Hypothalamus (tissue), 51 donors: ENCODE measurements at places on chromosomes 3 and 15.
A peak's percentile ranks its signal among the peaks of the same experiment; 100 is the strongest.

DNA sequence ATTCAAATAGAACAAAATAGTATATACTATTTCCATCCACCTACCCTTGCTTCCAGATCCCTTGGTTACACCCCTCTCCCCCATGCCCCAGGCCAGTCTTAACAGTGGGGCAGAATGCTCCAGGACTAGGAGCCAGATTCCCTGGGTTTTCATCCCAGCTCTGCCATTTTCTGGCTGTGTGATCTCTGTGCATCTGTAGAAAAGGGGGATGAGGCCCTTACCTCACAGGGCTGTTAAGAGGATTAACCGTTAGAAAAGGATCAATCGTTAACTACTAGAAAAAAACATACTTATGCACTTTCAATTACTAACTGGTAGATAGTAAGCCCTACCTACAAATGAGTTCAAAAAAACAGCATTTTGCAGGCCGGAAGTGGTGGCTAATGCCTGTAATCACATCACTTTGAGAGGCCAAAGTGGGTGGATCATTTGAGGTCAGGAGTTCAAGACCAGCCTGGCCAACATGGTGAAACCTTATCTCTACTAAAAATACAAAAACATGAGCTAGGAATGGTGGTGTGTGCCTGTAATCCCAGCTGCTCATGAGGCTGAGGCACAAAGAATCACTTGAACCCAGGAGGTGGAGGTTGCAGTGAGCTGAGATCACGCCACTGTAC lies 11.7 kb downstream of the EBLN2 start:
- no peak for DNase-seq

GRCh38 chr3:166810741-166811445 lies 569.2 kb downstream of the ZBBX start:
- no peak for DNase-seq

DNA sequence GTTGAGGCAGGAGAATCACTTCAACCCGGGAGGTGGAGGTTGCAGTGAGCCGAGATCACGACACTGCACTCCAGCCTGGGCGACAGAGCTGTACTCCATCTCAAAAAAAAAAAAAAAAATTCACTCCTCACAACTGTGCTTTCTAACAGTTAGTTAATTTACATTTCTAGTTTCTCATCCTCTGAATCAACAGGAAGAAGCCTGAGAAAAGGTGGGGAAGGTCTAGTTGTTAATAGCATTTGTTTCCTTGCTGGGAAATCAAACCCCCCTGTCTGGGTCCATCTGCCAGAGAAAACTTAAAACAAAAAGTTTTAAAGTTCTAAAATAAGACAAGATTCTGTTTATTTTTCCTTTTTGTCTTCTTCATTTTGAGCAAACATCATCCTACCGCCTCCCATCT lies 62.3 kb downstream of the TMEM39A start:
- no peak for DNase-seq

GRCh38 chr3:77096966-77097890 lies 57.3 kb downstream of the ROBO2 start:
- DNase-seq, result no peak

GRCh38 chr15:101201411-101202174 lies 50.3 kb downstream of the CHSY1 start:
- no peak for DNase-seq

DNA sequence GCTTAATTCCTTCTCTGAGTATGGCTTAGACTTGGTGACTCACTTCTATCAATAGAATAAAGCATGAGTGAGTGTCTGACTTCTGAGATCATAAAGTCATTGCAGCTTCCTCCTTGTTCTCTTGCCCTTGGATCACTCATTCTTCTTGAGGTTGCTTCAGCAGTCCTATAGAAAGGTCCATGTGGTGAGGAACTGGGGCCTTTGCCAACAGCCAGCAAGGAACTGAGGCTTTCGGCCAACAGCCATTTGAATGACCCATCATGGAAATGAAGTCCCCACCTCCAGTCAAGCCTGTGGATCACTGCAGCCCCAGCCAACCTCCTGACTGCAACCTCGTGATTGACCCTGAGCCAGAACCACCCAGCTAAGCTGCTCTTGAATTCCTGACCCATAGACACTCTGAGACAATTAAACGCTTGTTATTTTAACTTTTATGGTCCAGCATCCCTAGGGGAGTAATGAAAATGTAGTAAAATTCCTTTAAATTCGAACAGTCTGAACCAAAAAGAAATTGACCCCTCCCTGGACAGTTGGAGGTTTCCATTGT lies 84.5 kb downstream of the WDR76 start:
- no peak for DNase-seq

DNA sequence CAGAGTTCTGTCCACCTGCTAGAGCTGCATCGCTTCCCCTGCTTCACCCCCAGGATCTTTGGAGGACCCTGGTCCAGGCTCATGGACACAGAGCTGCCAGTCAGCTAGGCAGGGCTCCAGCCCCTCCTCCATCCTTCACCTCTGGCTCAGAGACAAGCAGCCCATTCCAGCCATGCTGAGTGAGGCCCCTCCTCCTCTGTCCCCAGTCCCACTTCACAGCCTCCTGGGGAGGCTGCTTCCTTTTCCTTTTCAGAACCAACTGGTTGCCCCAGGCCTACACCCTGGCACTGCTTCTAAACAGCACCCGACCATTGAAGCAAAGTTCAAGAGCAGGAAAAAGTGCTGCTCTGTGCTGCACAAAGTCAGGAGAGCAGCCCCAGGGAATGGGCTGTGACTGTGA lies 22.2 kb downstream of the IQSEC1 start:
- no peak for DNase-seq

GRCh38 chr3:159861369-159861987 lies 127.2 kb upstream of the IL12A start:
- no peak for DNase-seq

DNA sequence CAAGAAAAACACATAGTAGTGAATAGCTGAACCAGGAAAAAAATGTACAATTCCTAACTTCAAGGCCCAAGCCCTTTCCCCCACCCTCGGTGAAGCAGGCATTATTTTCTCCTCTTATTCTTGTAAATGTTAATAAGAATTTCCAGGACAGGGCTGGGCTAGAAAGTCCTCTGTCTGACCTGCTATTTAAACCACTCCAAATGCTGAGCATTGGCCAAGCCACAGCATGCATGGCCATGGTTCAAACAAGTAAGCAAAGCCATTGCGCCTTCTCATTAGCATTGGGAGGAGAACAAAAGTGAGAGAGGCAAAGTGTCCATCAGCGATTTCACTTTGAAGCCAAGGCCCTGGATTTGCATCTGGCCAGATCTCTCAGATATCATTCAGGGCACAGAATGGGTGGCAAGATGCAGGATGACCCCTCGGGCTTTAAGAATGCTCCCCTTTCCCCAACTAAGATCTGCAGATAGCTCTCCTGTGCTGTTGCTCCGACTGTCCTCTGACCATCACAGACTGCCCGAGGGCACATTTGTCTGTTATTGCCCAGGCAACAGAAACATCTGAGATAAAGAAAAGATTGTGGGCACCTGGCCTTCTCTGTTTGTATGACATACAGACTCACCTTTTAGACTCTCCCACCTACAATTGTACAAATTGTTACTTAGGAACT lies 46.3 kb downstream of the CEMIP start:
- DNase-seq, result no peak

GRCh38 chr3:36700537-36701248 lies 63.7 kb downstream of the DCLK3 start:
- DNase-seq, result peak; percentile 43

DNA sequence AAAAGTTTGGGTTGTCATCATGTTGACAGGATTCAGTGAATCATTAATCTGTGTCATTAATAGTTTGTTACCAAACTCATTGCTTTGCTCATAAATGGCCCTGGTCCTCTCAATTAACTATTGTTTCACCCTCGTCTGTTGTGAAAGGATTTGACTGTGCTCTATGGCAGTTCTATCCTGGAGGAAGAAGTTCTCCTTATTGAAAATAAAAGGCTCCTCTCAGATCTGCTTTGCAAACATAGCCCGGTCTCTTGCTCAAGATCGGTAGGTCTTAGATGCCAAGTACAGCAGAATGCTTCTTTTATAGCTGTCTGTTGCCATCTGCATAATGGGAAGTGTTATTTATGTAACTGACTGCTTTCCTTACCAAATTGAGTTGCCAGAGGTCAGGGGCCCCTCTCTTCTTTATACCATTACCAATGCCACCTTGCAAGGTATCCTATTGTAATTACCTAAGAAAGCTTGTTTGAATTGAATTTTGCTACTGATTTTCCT lies 146.5 kb downstream of the EBLN2 start:
- DNase-seq, result no peak

DNA sequence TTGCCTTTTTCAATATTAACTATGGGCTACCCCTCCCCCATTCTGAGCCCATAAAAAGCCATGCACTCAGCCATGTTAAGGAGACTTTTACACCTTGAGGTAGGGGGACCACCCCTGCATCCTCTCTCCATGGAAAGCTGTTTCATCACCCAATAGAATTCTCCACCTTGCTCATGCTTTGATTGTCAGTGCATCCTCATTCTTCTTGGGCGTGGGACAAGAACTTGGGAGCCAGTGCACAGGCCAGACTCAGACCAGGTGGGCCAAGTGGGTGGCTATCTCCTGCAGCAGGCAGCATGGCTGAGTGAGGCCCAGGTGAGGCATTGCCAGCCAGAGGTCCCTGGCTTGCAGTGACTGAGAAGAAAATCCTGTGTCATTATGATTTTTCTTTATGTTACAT lies 357.4 kb upstream of the CDIN1 start:
- no peak for DNase-seq

- no peak for DNase-seq
Observed at GRCh38 chr3:127263586-127264231, 24.1 kb downstream of the PRR20G start.

- no peak for DNase-seq
Observed at GRCh38 chr3:125194061-125194848, 18.3 kb downstream of the SLC12A8 start.

- no peak for DNase-seq
Observed at GRCh38 chr15:44295750-44296431, 7.4 kb downstream of the GOLM2 start.

DNA sequence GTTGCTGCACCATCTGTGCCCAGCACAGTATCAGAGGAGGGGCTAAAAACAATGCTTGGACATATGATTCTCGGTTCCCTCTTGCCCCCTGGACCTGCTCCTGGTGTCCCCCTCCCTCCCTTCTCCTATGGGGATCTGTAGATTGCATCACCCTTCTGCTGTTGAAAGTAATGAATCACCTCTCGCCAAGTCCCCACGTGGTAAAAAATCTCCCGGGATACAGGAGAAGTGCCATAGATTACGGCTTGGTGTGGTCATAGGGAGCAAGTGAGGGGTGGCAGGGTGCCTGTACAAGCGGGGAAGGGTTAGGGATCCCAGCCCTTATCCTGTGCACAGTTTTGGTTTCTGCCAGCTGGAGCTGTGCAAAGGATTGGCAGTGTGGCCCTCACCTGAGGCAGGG lies 37.7 kb downstream of the AMOTL2 start:
- no peak for DNase-seq

DNA sequence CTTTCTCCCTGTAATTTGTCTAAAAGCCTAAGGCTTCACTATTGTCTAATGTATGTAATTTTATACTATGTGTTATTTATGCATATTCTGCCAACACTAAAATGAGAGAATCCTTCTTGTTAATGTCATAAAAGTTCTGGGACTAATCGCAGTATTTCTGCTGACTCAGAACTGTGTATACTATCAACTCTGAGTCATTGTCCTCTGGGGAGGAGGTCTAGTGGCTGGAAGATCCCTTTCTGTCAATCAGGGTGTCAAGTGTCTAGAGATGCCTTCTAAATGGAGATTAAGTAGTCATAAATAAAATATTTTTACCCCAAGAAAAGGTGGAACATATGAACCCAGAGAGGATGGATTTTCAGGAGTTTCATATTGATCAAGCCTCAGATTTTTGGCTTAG lies 473.4 kb downstream of the AGBL1 start:
- DNase-seq, result no peak

- no peak for DNase-seq
Observed at GRCh38 chr3:130601442-130601971, 84.5 kb downstream of the COL6A6 start.

DNA sequence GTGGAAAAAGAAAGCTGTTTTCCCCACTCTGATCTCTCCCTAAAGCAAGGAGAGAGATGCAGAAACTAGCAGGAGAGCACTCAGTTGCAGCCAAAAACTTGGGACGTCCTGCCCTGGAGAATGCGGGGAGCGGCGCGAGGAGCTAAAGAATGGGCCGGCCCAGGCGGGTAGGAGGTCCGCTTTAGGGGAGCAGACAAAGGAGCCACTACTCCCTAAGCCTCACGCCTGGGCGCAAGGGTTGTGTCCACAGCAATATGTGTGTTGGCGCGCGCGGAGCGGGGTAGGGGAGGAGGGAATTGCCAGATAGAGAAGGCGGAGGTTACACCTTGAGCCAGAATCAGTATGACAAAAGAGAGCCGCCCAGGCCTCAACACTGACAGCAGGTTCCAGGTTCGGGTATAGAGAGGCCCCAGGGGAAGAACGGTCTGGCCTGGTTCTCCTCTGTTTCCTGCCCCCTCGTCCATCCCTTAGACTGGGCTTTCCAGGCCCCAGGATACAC lies 2.9 kb downstream of the WNT5A start:
- DNase-seq, result no peak

DNA sequence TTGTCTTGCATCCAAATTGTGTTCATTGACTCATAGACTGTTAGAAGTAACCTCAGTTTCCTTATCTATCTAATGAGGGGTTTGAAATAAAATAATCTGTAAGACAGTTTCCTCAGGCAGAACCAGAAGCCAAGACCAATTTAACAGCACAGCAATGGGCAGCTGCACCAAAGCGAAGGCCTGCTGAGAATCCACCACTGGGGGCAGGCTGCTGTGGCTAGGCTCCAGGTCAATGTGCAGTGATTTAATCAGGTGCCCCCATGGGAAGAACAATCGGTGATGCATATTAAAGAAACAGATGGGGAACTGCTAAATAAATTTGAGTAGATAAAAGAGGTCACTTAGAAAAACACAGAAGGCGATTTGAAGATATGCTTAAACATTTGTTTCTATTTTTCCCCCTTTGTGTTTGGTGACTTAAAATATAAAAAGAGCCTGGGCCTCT lies 28.0 kb upstream of the TMOD3 start:
- DNase-seq, result no peak

- no peak for DNase-seq
Observed at GRCh38 chr3:186098740-186099139, 10.1 kb downstream of the ETV5 start.

GRCh38 chr3:94462931-94463330 lies 400.1 kb downstream of the NSUN3 start:
- no peak for DNase-seq

GRCh38 chr3:14126017-14126886 lies 1.4 kb downstream of the TMEM43 start:
- no peak for DNase-seq

- no peak for DNase-seq
Observed at GRCh38 chr15:48935236-48935635, 28.5 kb downstream of the SHC4 start.

DNA sequence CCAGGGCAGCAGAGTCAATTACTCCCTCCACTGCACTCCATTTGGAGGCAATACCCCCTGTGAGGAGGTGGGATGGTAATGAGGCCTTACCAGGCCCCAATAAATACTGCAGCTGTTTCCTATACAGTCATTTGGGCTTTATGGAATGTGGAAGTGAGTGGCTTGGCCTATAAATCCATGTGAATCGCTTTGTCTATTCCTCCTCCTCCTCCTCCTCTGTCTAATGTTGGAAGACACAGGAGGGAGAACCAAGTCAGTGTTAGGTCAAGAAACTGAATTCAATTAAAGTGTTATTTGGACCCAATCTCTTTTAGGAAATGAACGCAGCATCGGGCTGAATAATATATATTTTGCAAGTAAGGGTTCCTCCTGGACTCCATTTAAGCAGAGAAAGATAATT lies 17.3 kb upstream of the SRGAP3 start:
- no peak for DNase-seq
